ENCODE measurements at places on chromosomes 3 and 15. TPM values are rescaled to one million over a fixed set of nuclear protein-coding genes. Genes with fewer than 3 reads are reported as not detected.
A peak's percentile ranks its signal among the peaks of the same experiment; 100 is the strongest.

GRCh38 chr3:52232279-52233107, 6.5 kb downstream of the TWF2 start:
- no peaks in the 10 kb centered on the region for H3K4me1 ChIP-seq
- H3K27me3 ChIP-seq: no peaks in the 10 kb centered on the region
- peak; percentile 42 for DNase-seq

The STARD9 gene
- total RNA-seq: 17.7 TPM

DNA sequence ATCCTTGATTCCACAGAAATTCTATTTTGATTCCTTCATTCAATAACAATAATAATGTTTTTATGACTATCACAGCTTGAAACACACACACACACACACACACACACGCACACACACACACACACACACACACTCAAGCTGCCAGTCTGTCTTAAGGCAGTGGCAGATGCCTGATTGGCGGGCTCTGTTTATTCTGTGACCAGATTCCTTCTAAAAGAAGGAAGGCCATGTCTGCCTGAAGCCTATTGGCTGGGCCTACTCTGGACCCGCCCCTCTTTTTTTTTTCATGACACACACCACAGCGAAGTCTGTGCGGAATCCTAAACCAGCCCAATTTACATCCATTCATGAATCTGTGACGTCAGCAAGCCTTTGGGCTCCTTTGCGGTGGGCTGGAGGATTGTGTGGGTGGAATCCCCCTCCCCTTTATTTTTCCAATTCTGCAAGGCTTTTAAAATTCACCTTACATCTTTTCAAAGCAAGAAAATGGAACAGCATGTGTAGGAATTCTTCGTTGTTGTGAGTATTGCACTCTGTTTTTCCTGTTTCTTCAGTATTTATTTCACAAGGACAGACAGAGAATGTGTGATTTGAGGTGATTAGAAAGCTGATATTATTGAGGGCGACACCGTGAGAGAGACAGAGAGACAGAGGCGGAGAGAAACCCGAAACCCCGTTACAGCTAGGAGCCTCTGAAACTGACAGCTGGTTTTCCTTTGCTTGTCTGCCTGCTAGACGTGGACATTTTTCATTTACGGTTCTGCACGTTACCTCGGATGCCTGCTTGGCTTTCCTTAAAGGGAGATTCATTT, at the start of gene MAP3K13:
Gene MAP3K13, plus strand, starts transcription at position 287 of the 812 bp plus-strand sequence. CDS start 65,446 bp downstream, outside the sequence.
- no peaks in the 10 kb centered on the region for H3K4me1 ChIP-seq
- H3K36me3 ChIP-seq: no peaks in the 10 kb centered on the region
- peak within 1 kb of the TSS; percentile 21 for H3K27ac ChIP-seq

DNA sequence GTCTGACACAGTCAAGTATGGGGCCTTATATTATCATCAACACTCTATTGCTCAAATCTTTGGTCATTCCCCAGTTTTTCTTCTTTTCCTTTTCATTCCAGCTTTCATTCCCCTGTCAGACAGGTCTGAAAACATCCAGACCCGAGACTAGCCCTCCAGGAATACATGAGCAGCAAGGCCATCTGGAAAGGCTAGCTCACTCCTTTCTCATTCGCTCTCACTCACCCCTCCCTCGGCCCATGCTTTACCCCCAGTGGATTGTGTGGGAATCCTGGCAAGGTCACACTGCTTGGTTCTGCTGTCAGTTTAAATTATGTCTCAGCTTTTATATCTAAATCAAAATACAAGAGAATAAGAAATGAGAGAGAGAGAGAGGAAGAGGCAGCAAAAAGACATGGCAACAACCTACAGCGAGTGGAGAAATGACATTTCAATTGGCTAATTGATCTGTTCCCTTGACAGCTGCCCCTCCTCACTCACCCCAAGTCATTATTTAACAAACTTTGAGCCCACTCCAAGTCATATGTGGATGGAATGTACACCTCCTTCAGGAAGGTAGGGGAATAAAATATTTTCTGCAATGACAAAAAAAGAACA, 962.2 kb downstream of the TUSC7 start:
- no peak for DNase-seq
- no peaks in the 10 kb centered on the region for H3K4me1 ChIP-seq
- H3K27me3 ChIP-seq: no peaks in the 10 kb centered on the region
- no peaks in the 10 kb centered on the region for H3K36me3 ChIP-seq
- no peak overlapping the region for H3K4me3 ChIP-seq

GRCh38 chr3:115790759-115791158, 167.4 kb downstream of the GAP43 start:
- no peaks in the 10 kb centered on the region for H3K36me3 ChIP-seq
- DNase-seq: no peak
- H3K4me1 ChIP-seq: no peaks in the 10 kb centered on the region
- H3K27me3 ChIP-seq: no peaks in the 10 kb centered on the region
- H3K4me3 ChIP-seq: no peak overlapping the region
- no peak overlapping the region for H3K27ac ChIP-seq

The AP3B2 gene
- 10.4 TPM for total RNA-seq

DNA sequence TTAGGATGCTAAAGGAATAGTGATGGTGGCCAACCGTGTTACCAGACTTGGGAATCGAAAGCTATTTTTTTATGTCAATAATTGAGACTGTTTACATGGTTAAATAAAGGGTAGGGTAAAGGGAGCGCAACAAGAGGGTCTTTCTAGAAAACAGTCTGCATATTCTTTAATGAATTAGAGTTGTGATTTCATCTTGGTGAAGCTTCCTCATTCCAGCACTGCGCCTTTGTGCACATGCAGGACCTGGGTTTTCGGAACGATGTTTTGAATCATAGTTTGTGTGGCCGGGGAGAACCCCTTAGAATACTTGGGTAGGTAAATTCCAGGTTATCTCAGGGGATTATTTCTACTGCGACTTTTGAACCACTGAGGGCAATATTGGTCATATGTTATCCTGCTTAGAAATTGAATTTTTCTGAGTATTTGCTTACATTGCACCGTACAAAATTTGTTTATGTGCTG, 1.3 kb downstream of the PIK3CA start:
- no peak for DNase-seq
- no peaks in the 10 kb centered on the region for H3K27me3 ChIP-seq
- peak overlapping the region; percentile 92 for H3K4me3 ChIP-seq
- no peaks in the 10 kb centered on the region for H3K36me3 ChIP-seq

The GOLGA8T gene
- 0.80 TPM for total RNA-seq

The FBXW12 gene
- not detected for total RNA-seq

The TM4SF18 gene
- total RNA-seq: 2.9 TPM

- no peaks in the 10 kb centered on the region for H3K36me3 ChIP-seq
- no peaks in the 10 kb centered on the region for H3K4me1 ChIP-seq
- no peaks in the 10 kb centered on the region for H3K27me3 ChIP-seq
- no peak for DNase-seq
Measured at GRCh38 chr3:67662733-67663132, 8.3 kb upstream of the SUCLG2 start.

GRCh38 chr15:73922186-73923151, 3.8 kb upstream of the LOXL1 start:
- H3K4me1 ChIP-seq: peaks cover 3% of the 10 kb centered on the region
- no peak overlapping the region for H3K4me3 ChIP-seq
- no peak overlapping the region for H3K27ac ChIP-seq
- H3K36me3 ChIP-seq: no peaks in the 10 kb centered on the region

The CADPS gene
- 6.4 TPM for total RNA-seq

GRCh38 chr3:38039101-38039898, at the start of gene DLEC1:
DLEC1 (plus strand) TSS chr3:38039208; CDS start chr3:38039226, 18 bp downstream.
- H3K36me3 ChIP-seq: no peaks in the 10 kb centered on the region
- no peaks in the 10 kb centered on the region for H3K27me3 ChIP-seq
- DNase-seq: peak; percentile 95
- peak within 1 kb of the TSS; percentile 60 for H3K27ac ChIP-seq
- peak within 1 kb of the TSS; percentile 49 for H3K4me3 ChIP-seq
